Bronchial epithelial cell (primary cell): ENCODE measurements at places on chromosomes 2 and 18. TPM values are rescaled to one million over a fixed set of nuclear protein-coding genes. Genes with fewer than 3 reads are reported as not detected.

DNA sequence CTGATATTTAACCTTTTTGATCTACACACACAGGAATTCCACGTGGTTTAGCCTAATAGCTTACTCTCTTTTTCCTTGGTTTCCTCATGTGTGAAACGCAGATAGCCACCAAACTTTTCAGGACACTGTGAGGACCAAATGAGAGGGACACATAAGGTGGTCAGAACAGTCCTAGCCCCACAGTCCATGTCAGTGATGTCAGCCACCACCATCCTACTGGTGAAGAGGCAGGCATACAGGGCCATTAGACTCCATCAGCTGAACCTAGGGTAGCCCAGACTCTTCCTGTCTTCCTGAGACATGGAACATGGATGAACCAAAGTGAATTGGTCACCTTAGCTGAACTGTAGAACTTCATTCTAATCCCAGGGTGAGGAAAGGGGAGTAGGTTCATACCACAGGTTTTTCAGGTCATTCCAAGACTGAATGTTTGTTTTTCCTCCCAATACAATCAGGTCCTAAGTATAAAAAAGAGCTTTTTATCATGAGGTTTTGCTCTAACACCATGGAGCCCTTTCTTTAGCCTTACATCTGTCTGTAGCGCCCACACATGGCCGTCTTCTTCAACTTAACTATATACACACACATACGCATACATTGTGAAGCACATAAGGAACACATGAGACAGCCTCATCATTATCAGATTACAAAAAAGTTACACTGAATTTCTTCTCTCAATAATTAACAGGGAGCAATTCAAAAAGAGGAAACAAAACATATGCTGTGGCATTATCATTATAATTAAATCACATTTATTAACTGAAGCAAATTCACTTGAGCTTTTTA, 18.5 kb upstream of the NFE2L2 start:
- DNase-seq, result no peak

GRCh38 chr2:140654565-140654964, 1476.3 kb downstream of the LRP1B start:
- DNase-seq, result no peak

DNA sequence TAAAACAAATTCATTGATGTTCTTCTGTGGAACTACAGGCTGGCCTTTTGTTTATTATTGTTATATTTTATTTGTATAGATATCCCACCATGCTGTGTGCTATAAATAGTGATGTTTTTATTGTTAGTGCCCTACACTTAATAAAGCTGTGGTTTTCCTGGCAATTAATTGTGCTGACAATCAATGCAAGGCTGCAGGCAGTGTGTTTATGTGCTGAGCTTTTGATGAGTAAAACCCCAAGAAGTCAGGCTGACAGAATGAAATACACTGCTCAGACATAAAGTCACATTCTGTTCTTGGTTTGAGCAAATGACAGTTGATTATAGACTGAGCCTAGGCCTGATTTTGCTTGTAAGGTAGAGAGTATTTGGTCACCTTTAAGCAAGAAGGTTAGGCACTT, 362.7 kb downstream of the CPS1 start:
- no peak for DNase-seq

The UPP2 gene
- total RNA-seq, result not detected in 2 replicates
